Cortex of kidney (tissue), 1 donor: ENCODE measurements at places on chromosomes 2 and 18.

DNA sequence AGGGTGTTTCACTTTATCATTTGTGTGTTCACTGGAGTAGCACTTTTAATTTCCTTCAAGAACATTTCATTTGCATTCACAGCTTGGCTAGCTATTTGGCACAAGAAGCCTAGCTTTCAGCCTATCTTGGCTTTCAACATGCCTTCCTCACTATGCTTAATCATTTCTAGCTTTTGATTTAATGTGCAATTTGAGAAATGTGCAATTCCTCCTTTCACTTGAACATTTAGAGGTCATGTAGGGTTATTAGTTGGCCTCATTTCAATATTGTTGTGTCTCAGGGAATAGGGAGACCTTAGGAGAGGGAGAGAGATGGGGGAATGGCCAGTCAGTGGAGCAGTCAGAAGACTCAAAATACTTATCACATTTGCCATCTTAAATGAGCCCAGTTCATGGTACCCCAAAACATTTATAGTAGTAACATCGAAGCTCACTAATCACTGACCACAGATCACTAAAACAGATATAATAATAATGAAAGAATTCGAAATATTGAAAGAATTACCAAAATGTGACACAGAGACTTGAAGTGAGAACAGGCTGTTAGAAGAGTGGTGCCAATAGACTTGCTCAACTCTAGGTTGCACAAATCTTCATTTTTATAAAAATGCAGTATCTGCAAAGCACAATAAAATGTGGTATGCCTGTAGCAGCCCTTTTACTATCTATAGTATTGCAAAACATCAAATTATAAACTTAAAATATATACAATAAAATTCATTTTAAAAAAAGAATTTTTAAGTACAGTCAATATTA, 561.2 kb downstream of the METTL4 start:
- DNase-seq, result no peak

DNA sequence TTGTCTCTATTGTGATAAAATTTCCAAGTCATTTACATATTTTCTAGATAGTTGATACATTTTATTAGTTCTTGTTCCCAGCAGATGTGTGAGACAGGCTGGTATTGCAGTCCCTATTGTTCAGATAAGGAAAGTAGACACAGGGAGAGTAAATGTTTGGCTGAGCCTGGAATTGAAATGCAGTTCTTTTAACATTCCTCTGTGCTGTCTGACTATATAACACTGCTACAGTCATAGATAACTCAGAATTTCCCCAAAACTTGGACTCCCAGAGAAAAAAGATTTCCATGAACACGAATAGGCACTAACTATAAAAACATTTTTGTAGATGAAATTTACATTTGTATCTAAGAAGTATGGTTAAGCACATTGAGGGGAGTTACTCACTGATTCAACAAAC, 71.4 kb downstream of the PLCL1 start:
- DNase-seq, result no peak

GRCh38 chr18:58495634-58496033, 133.3 kb downstream of the ALPK2 start:
- no peak for DNase-seq

GRCh38 chr2:107027205-107027604, 141.2 kb upstream of the ST6GAL2 start:
- DNase-seq, result no peak

DNA sequence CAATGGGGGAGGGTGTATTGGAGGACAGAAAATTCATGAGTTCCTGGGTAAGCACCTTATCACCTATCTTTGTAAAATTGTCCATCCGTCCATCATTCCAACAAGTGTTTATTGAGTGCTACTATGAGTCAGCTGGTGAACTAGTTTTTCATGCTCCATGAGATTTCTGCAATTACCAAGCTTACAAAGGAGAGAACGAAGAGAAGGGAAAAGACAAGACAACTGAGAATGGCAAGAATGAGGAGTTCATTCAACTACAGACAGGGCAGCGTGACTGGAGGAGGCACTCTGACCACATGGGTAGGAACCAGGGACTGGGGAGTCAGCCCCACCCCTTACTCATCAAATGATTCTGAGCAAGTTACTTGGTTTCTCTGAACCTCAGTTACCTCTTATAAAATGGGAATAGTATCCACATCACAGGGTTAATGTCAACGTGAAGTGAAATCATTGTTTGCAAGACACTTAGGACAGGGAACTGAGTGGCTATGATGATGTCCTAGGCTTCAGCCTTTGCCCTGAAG, 18.6 kb upstream of the TXNDC2 start:
- no peak for DNase-seq

DNA sequence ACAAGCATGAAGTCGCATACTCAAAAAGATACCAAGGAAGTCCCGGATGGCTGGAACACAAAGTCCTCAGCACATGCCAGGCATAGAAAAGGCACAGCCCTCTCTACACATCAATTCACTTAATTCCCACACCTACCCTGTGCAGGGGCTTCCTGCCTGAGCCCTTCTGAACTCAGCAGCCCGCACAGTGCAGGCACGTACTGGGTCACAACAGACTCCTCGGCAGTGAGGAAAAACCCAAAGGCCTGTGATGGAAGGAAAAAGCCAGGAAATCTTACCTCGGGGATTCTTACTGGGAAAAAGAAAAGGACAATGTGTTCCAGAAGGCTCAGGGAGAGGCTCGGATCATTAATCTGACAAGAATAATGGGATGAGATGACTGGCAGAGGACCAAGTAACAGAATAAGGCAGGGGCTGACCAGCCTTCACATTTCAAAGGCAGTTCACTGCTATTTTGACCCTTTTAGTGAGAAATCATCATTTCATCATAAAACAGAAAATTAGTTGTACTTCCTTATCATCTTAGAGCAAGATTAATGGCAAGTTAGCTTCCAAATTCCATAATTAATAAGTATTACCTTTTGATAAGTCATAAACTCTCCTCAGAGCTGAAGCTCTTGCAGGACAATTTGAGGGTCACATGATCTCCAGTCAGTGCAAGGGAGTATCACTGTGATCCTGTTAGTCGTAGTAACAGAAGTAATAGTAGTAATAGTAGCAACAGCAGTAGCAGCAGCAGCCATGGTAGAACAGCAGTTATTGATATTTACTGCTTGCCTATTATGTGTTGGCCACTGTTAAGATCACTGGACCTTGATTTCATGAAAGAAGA, 87.4 kb downstream of the STK39 start:
- no peak for DNase-seq

DNA sequence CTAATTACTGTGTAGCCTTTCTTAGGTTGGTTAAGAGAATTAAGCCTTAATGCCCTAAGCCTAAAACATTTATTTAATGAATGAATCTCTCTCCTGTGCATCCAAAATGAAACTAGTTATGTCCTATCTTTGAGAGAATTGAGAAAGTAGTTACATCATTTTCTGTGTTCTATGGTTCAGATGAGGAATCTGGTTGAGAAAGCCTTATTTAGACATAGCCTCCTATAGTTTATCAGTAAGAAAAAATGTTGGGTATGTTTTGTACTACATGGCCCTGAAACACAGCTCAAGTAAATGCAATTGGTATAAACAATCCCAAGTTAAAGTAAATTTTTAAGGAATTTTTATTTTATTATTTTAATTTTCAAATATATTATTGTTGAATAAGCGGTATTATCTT, 25.9 kb upstream of the RAMP1 start:
- DNase-seq, result no peak

DNA sequence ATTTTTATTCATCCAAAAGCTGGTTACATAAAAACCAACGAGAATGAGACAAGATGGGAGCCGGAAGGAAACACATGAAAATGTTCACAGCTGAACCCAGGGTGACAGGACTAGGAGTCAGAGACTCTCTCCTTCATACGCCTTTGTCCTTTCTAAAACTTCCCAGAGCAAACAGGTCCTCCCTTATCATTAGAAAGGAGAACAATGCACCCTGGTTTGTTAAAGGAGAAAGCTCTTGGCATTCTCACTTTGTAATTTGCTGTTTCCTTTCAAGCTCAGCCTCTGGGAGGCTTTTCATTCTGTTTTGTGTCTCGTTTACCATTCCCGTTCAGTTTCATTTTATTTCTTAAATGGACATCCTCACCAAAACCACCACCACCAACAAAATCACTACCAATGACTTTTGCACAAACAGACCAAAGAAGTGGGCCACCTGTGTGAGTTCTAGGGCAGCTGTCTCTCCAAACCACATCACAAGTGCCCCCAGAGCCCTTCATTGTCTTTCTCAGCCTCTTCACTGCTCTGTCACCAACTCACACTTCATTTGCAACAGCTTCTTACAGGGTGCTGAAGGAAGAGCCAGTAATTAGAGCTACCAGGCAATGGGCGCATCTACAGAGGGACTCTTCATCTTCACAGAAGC, 105.3 kb downstream of the HDAC4 start:
- DNase-seq, result no peak

GRCh38 chr2:15293262-15293937, 267.7 kb downstream of the NBAS start:
- no peak for DNase-seq

- no peak for DNase-seq
Measured at GRCh38 chr2:68100189-68100588, 37.4 kb upstream of the C1D start.

- no peak for DNase-seq
Measured at GRCh38 chr2:159797543-159798375, at the start of gene CD302. Gene CD302, minus strand, starts transcription at chr2:159798208. Its CDS starts 10 bp downstream, at chr2:159798198.

GRCh38 chr18:22767653-22768052, 165.5 kb upstream of the RBBP8 start:
- no peak for DNase-seq

- no peak for DNase-seq
Measured at GRCh38 chr2:134581877-134582546, 136.8 kb downstream of the TMEM163 start.

- no peak for DNase-seq
Measured at GRCh38 chr2:224670203-224670602, 46.0 kb downstream of the CCDC195 start.

- no peak for DNase-seq
Measured at GRCh38 chr2:38264396-38265221, 112.5 kb downstream of the ATL2 start.
